ENCODE measurements at places on chromosomes 13 and 19. TPM values are rescaled to one million over a fixed set of nuclear protein-coding genes. Genes with fewer than 3 reads are reported as not detected.
A peak's percentile ranks its signal among the peaks of the same experiment; 100 is the strongest.

DNA sequence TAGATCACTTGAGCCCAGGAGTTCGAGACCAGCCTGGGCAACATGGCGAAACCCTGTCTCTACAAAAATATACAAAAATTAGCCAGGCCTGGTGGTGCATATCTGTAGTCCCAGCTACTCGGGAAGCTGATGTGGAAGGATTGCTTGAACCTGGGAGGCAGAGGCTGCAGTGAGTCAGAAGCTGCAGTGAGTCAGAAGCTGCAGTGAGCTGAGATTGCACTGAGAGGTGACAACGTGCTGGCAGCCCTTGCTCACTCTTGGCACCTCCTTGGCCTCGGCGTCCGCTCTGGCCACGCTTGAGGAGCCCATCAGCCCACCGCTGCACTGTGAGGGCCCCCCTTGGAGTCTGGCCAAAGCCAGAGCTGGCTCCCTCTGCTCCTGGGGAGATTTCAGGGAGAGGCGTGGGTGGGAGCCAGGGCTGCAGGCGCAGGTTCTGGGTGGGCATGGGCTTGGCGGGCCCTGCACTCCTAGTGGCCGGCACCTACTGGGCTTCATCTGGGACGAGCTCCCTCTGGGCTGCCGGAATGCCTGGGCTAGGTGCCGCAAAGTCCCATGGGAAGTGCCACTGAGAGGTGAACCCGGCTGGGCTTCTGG is 39.5 kb upstream of the RPL21 start:
- peak; percentile 87 for DNase-seq

The ZNF557 gene
- 8.5 TPM for total RNA-seq

The NLRP11 gene
- total RNA-seq = 0.13 TPM

GRCh38 chr19:3573162-3573857 is 566 bp downstream of the HMG20B start:
- DNase-seq = no peak

DNA sequence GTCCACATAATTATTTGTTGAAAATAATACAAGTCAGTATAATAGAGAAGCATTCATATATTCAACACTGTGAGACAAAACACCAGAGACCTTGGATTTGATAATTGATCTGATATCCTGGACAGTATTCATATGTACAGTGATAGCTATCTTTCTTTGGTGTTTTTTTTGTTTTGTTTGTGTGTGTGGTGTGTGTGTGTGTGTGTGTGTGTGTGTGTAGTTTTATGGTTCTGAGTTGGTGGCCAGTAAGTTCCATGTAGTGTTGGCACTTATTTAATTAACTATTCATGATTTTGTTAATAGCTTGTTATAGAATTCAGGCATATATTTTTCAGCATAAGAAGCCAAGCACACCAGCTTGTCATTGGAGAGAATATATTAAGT is 1.6 kb upstream of the ANGPTL6 start:
- DNase-seq = no peak

The MEX3D gene
- total RNA-seq = 53.8 TPM

DNA sequence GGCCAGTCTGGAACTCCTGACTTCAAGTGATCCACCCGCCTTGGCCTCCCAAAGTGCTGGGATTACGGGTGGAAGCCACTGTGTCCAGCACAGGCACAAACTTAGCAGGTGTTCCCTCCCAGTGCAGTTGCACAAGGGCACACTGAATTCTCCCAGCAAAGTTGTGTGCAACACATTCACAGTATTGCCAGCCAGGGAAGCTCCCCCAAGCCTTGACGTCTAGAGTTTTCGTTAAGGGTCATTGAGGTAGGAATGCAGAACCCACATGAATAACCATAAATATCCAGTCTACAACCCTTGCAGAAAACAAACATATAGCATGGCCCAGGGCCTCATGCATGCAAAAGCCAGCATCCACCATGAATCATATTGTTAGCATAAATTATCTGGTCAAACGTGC is 3.3 kb upstream of the AURKC start:
- DNase-seq = no peak

The IRGC gene
- total RNA-seq = not detected

- peak; percentile 71 for DNase-seq
Measured at GRCh38 chr19:14400951-14401431, 18.1 kb downstream of the DDX39A start.

Data from HT1080 (cell line).